ENCODE measurements at places on chromosomes 13 and 19. TPM values are rescaled to one million over a fixed set of nuclear protein-coding genes. Genes with fewer than 3 reads are reported as not detected.
A peak's percentile ranks its signal among the peaks of the same experiment; 100 is the strongest.

- peak; percentile 49 for DNase-seq
These were observed 4.3 kb downstream of the MYO9B start for GRCh38 chr19:17079710-17080439.

PGLYRP2 gene
- not detected for polyA plus RNA-seq

GRCh38 chr13:44249431-44249836, 124.2 kb upstream of the SERP2 start:
- no peak for DNase-seq

DNA sequence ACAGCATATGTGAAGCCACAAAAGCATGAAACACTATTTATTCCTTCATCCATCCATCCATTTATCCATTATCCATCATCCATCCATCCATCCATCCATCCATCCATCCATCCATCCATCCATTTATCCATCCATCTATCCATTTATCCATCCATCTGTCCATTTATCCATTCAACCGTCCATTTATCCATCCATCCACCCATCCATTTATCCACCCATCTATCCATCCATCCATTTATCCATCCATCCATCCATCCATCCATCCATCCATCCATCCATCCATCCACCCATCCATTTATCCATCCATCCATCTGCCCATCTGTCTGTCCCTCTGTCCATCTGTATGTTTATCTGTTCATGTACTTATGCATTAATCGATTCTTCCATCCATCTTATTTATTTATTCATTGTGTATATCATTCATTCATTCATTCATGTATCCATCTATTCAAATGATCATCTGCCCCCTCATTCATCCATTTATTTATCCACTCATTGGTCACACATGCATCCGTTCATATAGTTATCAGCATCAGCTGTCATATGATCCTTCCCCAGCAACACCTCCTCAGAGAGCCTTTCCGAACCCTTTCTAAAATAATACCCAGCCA, 7.0 kb upstream of the MYH14 start:
- DNase-seq, result no peak

DNA sequence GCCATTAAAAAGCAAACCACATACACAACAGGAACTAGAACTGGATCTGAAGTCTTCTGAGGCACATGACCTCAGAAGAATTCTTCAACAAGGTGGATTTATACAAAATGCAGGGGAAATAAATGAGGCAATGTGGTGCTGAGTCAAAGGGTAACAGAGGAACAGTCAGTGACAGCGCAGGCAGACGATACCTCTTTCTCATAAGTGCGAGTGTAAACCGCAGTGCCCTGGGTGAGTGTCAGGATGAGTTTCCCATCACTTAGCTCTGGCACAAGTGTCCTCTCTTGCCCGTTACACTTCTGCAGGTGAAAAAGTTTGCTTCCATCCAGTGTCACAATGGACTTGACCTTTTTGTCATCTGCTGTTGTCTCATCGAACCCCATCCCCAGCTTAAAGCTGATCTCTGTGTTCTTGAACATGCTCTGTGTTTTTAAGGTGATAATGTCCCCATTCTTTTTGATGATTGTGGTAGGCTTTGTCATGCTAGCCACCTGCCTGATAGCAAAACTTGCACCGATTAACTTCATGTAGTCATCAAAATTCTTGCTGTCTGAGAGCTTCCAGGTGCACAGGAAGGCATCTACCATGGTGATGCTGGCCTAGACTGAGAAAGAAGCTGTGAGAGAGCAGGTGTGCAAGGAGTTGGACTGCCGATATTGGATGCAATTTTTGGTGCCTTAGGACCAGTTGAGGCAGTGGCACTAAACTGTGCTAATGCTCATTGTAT, 97.3 kb downstream of the AKAP11 start:
- DNase-seq, result no peak

DKKL1 gene
- 5.3 TPM for polyA plus RNA-seq

DUS3L gene
- polyA plus RNA-seq, result 22.1 TPM

- no peak for DNase-seq
These were observed 9.0 kb downstream of the ZNF302 start for GRCh38 chr19:34686455-34686854.

TPTE2 gene
- polyA plus RNA-seq, result 0.35 TPM

PEAK3 gene
- polyA plus RNA-seq, result 0.08 TPM

GRCh38 chr19:18475004-18475453, 37.1 kb upstream of the ISYNA1 start:
- no peak for DNase-seq

CLDN10 gene
- polyA plus RNA-seq, result 112 TPM

GRCh38 chr13:95603887-95604555, 40.5 kb downstream of the DZIP1 start:
- no peak for DNase-seq

NLRP5 gene
- polyA plus RNA-seq, result not detected

DNA sequence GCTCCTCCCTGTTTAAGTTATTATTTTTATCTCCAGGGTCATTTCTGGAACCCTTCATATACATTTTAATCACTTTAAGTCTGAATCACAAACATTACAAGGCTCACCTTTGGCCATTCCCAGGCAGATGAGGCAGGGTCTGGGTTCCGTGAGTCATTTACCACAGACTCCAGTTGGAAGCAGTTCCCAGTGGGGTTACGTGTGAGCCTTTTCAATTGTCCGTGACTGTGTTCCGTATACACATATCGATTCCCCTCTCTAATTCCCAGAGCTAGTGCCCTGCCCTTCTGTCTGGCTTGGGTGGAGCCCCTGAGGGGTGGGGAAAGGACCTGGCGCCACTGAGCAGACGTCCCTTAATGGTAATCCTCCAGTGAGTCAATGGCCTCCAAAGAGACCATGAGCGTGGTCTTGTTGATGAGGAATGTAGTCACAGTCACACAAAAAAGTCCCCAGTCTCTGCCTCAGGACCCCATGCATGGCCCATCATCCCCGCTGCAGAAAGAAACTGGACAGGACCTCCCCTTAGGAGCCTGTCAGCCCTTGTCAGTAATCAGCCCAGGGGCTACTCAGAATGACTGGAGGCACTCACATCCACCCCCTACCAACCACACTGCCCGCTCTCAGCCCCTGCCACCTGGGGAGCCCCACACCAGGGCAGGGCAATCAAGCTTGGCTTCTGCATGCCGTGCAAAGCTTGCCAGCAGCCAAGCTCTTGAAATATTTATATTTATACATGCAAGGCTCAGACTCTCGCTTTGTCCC, 144.4 kb downstream of the ZIC5 start:
- no peak for DNase-seq

- DNase-seq, result no peak
These were observed 112.9 kb upstream of the CACNA1A start for GRCh38 chr19:13619203-13619632.

IFNL1 gene
- not detected for polyA plus RNA-seq

GRCh38 chr19:29364999-29365398, 152.0 kb upstream of the UQCRFS1 start:
- DNase-seq, result no peak

OLFM2 gene
- polyA plus RNA-seq, result 21.3 TPM

DNA sequence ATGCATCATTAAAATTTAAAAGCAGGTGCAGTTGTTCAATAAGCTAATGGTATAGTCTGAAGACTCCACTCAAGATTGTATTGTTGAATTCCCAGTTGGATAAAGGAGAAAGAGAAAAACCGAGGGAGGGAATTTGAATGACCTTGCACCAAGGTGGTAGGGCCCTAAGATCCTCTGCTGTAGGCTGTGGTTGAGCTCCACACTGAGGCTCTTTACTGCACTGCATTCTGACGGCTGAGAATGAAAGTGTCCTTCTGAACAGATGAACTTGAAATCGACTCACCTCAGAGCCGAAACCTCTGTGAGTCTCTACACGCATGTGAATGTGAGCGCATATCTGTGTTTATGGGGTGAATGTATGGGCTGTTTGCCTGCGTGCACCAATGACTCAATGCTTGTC, 388.9 kb upstream of the DACH1 start:
- DNase-seq, result no peak

DAND5 gene
- not detected for polyA plus RNA-seq

DNA sequence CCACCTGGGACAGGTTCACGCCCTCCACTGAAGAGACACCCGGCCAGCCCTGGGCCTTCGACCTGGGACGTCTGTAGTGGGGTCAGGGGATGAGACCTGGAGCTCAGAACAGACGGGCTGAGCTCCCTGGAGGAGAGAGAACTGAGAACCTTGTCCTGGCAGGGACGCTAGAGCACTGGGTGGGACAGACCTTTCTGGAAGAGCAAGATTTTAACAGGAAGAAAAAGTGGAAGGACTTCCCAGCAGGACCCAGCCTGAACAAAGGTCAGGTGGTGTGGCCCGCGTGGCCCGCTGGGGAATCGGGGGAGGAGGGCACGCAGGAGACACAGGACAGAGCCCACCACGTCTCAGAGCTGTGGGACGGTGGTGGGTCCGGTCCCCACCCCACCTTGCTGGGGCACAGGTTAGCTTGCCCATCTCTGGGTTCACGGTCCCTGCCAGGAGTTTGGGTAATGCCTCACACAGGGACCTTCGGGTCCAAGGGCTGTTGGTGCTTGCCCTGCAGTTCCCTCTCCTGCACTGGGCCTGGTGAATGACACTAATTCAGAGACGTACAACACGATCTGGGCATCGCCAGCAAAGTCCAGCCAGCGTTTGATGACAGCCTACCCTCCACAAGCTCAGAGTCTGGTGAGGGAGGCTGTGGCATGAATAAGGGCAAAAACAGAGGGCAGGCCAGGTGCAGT, 1.2 kb upstream of the EFNA2 start:
- DNase-seq, result no peak

PRKCG gene
- polyA plus RNA-seq, result 0.47 TPM

DNA sequence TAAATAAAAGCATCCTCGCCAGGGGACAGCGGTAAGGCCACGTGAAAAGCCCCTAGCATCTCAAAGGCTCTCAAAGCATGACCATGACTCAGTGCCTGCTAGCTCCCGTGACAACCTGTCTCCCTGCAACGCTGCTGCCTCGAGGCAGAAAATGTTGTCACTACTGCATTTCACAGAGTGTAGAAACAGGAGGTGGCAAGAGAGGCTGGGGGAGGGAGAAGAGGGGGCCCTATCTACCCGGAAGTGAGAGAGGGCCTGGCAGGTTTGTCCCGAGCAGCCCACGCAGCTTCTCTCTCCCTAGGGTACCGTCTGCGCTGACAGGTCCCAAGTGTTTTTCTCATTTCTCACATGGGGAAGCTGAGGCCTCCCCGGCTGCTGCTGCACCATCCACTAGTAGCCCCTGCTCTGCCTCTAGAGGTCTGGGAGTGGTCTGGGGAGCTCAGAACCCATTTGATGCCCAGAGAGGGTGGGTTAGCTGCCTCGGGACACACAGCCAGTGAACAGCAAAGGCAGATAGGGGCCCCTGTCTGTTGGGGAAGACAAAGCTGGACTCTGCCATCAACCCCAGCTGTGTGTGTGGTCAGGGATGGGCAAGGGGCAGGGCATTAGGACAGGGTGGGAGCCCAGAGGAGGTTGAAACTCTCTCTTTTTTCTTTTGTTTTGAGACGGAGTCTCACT, 3.7 kb downstream of the TINCR start:
- no peak for DNase-seq

All from right renal cortex interstitium (tissue), 3 donors.